ENCODE measurements at places on chromosomes 1 and 21.

- DNase-seq = no peak
Measured at GRCh38 chr1:201224666-201225370, 34.2 kb downstream of the IGFN1 start.

GRCh38 chr1:27724961-27725373 is 794 bp upstream of the FAM76A start:
- no peak for DNase-seq

DNA sequence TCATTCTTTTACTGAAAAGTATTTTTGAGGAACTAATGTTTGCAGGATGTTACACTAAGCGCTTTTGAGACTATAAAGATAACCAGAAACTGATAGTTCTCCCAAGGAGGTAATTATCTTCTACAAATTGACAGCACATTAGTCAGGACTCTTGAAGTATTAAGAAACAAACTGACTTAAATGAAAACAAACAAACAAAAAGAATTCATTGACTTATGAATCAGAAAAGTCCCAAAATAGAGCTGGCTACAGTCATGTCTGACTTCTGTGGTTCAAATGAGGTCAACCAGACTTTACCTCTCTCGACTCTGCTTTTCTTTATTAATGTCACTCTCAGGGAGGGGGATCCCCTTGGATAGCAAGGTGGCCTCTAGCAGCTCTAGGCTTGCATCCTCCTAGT is 296.8 kb downstream of the TPR start:
- no peak for DNase-seq

DNA sequence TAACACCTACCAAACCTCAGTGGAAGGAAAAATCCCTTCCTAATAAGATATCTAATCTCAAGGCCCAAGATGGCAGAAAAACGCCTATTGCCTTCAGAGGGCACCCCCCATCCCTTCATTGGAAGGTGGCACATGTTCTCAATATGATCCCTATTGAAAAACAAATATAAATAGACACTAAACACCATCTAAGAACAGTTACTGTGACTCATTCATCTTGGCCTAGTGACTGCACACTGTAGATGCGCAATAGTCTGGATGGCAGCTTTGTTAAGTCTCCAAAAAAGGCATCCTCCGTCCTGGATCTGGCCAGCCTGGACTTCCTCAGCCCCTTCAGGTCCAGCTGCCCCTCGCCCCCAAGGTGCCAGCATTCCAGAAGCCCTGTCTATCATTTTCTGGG is 121.9 kb downstream of the CAPN8 start:
- DNase-seq = no peak

DNA sequence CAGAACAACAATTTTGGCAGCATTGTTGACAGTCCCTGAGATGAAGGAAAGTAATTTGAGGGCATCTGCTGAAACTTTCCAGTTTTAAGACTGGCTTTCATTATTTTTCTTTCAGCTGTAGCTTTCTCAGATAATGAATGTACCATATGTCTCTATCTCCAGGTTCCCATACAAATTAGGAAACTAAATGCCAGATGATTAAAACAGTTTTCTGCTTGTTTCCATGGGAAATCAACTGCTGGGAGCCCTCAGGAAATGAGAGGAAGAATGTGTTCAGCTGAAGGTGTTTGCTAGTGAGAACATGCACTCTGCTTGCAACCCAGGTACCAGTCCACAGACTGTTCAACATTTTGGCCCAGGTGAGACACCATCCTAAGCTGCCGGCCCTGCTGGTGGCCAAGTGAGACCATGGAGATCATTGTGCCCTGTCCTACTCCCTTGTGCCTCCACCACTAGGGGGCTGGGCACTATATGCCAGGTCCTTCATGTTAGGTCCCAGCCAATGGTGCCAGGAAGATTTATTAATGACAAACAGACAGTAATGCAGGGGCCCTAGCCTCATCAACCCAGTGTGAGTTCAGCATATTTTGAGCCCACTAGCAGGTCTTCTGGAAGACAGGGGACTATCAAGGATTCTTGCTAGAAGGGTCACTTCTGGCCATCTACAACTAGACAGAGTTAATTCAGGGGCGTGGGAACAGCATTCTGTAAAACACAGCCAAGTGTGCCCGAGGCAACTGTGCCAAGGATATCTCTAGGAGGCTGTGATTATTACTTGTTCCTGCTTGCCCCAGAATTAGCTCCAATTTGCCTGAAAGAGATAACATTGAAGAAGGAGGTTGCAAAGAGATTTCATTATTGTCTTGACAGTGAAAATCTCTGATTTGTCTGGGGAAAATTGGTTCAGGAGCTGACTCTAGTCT is 17.0 kb upstream of the LRRC8C start:
- DNase-seq = no peak

- no peak for DNase-seq
Measured at GRCh38 chr1:83897516-83897915, 101.4 kb downstream of the TTLL7 start.

DNA sequence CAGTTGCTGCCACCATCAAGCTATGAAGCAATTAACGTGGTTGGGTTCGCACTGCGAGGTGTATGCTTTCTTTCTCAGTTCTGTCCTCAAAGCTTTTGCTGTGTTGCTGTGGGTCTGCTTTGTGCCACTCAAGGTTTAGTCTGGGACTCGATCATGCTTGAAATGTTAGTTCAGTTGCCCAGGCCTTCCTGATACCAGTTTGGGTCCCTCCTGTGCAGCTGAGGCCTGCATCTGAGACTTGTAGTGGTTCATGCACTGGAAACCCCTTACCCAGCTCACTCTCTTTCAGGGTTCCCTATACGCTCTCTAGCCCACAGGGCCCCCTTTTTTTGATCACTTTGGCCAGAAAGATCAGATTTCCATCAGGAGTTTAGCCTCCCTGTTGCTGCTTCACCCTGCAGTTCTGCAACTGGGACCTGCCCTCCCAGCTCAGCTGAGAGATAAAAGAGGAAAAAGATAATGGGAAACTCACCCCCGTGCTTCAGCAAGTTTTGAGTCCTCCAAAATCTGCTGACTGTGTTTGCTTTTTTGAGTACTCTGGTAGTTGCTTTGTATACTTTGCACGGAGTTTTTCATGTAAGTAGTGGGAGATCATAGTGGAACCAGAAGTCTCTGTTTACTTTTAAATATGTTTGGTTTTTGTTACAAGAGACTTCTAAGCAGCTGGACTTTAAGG is 317.0 kb downstream of the HHAT start:
- no peak for DNase-seq

GRCh38 chr1:51740652-51741051 is 123.8 kb downstream of the OSBPL9 start:
- DNase-seq = no peak

- no peak for DNase-seq
Measured at GRCh38 chr1:213987927-213988506, at the start of gene PROX1. TSS of gene PROX1 (plus strand) at chr1:213987973. CDS start at chr1:213996536, 8,563 bp downstream.

DNA sequence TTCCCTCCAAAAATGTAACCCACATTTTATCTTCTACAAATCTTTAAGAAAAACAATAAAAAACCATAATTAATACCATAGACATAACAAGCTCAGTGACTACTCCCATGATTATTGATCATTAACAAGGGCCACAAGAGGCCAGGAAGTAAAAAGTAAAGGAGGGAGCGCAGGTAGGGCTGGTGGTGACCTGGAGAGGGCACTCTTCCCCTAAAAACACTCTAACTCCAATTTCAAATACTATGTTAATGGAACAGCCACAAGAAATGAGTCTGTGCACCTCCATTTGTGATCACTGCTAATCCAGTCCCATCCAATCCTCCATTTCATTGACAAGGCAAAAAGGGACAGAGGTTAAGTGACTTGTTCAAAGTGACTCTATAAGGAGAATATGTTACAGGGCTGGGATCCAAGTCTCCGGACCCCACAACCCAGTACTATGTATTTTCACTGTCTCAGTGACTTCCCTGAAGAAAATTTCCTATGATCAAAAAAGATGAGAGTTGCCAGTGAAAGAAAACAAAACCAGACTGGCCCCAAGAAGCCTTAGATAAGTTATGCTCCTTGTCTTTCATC is 41.2 kb upstream of the CFAP298 start:
- DNase-seq = no peak

- DNase-seq = peak; percentile 69
Measured at GRCh38 chr1:6241887-6242740, 1.9 kb upstream of the HES3 start.

DNA sequence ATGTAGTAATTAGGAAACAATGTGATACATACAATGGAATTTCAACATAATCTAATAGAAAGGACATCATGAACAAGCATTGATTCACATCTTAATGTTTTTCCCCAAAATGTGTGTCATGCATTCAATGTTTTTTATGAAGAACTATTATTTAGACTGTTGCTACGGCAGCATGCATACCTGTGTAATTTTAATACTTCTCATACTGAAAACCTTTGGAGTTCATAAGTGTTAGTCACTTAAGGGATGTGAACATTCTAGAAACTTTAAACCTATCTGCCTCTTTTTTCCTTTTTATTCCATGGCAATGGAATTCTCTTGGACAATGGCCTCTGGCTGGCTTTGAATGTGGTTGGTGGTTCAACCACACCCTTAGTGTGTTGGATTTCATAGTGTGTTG is 48.6 kb downstream of the TMPRSS15 start:
- no peak for DNase-seq

- no peak for DNase-seq
Measured at GRCh38 chr1:104760017-104760416, 1010.3 kb downstream of the AMY1C start.

DNA sequence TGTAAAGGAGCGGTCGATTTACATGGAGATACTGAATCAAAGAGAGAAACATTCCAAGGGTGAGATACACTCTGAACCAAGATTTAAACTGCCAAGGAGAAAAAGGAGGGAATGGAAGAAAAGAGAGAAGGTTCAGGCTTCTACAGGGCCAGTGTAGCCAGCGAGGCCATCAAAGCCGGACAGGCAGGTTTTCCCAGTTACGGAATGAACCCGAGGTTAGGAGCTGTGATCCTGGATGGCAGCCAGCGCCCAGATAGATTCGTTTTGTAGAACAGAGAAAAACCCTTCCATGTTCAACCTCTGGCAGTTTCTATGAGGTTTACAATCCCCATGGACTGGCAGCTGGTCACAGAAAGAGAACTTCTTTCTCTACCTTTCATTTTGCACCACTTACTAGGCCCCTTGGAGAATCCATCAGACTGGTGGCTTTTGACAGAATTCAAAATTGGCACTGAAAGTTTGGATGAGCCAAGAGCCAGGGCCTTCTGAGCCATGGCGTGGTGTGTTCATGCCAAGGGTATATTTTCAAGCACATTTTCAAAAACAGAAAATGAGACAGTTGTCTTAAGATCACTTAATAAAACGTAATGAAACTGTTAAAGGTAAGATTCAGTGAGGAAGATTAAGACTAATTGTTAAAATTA is 171.5 kb downstream of the RUNX1 start:
- no peak for DNase-seq

GRCh38 chr1:110639724-110640386 is 33.7 kb upstream of the KCNA2 start:
- DNase-seq = no peak

DNA sequence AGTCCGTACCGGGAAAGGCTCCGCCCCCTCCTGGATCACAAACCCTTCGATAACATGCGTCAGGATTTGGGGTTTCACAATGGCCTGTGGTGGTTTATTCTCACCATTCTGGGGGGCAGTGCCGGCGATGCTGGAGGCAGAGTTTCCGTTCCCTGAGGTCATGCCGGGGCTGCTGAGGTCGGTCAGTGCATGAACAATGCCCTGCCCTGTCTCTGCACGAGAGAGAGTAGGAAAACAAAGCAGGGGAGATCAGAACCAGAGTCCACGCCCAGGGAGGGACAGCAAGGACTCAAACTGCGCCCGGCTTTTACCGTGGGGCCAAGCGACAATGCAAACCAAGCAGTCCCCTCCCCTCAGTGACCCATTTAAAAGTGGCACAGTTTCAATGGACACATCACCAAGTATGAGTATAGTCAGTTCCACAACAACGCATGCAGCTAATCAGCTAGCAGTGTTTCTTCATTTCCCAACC is 13.2 kb upstream of the A3GALT2 start:
- no peak for DNase-seq

DNA sequence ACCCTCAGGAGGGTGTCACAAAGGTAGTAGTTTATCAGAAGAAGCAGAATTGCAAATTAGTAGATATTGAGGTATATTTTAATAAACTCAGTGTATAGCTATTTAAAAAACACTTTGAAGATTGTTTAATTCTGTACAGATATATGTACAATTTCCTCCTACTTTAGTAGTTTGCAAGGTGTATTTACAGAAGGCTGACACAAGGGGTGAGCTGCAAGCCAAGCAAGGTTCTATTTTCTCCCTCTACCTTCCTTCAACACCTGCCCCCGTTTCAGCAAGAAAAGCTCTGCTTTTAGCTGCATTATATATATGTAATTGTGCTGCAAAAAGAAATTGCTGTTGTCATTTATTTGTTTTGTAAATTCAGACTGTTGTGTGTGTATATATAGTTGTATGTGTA is 674.2 kb upstream of the PKN2 start:
- no peak for DNase-seq

DNA sequence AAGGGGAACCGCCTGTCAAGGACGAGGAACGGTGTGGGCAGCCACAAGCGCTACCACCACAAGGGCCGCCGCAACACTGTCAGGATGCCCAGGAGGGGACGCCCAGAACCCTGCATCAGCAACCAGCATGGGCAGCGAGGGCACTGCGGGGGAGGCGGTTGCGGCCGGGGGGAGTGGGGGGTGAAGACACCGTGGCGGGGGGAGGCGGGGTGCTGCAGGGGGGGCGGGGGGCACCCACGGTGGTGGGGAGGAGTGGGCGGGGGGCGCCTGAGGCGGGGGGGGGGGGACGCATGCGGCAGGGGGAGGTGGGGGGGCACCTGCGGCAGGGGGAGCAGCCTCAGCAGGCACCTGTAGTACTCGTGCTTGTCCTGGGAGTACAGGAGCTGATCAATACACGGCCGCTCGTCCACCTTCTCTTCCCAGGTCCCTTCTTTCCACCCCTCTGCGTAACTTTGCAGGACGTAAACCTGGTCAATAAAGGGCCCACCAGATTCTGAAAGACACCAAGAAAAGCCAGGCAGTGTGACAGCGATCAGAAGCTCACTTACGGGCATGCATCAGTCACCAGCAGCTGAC is 4.6 kb downstream of the POFUT2 start:
- DNase-seq = no peak

DNA sequence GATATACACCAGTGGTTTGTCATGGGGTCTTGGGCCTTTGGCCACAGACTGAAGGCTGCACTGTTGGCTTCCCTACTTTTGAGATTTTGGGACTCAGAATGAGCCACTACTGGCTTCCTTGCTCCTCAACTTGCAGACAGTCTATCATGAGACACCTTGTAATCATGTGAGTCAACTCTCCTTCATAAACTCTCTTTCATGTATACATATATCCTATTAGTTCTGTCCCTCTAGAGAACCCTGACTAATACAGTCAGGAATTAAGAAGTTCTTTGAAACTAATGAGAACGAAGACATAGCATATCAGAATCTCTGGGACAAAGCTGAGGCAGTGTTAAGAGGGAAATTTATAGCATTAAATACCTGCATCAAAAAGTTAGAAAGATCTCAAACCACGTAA is 110.8 kb downstream of the SLC5A9 start:
- no peak for DNase-seq

GRCh38 chr1:31643976-31644559 is 608 bp downstream of the PEF1 start:
- no peak for DNase-seq

- DNase-seq = no peak
Measured at GRCh38 chr1:113660088-113660487, 99.2 kb downstream of the PHTF1 start.
